ENCODE measurements at places on chromosomes 7 and 10.

GRCh38 chr7:139153832-139154231, 44.3 kb upstream of the ZC3HAV1 start:
- no peak for DNase-seq

DNA sequence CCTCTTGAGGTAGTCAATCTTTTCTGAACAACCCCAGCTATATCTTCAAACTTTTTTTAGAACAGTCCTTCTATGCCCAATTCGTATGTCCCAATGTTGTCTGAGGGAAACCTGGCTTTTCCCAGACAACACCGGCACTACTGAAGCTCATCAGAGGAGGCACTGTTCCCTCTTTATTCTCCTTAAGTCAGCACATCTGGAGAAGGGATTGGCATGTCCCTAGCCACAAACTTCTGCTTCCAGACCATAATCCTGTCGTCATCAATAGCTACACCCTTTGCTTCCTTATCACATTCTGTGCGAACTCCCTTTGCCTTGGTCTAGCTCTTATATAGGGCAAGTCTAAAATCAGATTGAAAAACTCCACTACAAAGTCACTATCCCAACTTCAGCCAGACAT, 22.9 kb downstream of the PON3 start:
- no peak for DNase-seq

- DNase-seq: no peak
Observed at GRCh38 chr7:74633451-74633921, 24.0 kb upstream of the GTF2I start.

GRCh38 chr7:18521945-18522566, 26.5 kb downstream of the HDAC9 start:
- DNase-seq: no peak

DNA sequence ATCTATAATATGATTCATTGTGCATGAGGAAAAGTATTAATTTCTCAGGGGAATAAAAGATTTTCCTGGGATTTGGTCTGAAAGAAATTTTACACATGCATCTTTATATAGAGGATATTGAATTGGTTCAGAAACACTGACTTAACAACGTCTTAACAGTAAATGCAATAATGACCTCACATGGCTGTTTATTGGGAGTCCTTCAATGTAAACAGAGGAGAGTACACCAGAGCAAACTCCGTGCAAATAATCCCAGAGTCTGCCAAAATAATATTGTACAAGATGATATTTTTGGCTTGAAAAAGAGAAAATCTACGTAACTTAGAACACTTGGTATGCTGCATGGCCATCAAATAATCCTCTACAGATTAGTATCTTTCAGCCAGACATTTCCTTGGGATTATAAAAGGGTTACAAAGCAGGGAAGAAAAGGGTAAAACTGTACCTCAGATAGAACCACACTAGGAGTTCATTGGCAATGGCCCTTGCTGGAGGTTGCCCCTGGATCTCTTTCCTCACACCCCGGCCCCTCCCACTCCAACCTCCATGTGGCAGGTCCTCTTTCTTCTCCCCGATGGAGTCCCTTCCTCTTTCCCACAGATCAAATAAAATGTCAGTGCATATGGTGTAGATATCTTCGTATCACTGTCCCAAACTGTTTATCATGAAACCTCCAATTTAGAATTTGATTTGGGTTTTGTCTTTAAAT, 196.4 kb downstream of the EVX1 start:
- no peak for DNase-seq

DNA sequence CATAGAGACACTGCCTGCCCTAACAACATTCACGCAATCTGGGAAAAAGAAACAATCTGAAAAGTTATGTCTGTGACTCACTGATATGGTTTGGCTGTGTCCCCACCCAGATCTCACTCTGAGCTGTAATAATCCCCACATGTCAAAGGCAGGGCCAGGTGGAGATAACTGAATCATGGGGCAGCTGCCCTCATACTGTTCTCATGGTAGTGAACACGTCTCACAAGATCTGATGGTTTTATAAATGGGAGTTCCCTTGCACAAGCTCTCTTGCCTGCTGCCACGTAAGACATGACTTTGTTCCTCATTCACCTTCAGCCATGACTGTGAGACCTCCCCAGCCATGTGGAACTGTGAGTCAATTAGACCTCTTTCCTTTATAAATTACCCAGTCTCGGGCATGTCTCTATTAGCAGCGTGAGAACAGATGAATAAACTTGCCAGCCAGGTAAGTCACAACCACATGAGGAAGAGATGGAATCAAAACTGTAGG, 341.5 kb upstream of the AOAH start:
- no peak for DNase-seq

- peak; percentile 78 for DNase-seq
Observed at GRCh38 chr10:28681291-28681763, 4.0 kb downstream of the BAMBI start.

- DNase-seq: no peak
Observed at GRCh38 chr10:58952747-58953466, 223.5 kb upstream of the PHYHIPL start.

- no peak for DNase-seq
Observed at GRCh38 chr7:24297362-24297761, 13.4 kb downstream of the NPY start.

DNA sequence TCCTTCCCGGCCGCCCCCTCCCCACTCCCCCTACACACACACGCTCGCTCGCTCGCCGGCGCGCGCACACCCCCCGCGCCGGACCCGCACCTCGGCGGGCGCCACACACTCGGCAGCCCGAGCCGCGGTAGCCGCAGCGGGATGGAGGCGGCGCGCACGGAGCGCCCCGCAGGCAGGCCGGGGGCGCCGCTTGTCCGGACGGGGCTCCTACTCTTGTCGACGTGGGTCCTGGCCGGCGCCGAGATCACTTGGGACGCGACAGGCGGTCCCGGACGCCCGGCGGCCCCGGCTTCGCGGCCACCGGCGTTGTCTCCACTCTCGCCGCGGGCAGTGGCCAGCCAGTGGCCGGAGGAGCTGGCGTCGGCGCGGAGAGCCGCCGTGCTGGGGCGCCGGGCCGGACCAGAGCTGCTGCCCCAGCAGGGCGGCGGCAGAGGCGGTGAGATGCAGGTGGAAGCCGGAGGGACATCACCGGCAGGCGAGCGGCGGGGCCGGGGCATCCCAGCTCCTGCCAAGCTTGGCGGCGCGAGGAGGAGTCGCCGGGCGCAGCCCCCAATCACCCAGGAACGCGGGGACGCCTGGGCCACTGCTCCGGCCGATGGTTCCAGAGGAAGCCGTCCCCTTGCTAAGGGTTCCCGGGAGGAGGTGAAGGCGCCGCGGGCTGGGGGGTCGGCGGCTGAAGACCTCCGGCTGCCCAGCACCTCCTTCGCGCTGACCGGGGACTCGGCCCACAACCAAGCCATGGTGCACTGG, at the start of gene SORCS3:
Gene SORCS3, plus strand, starts transcription at position 104 of the 750 bp plus-strand sequence.
- no peak for DNase-seq

DNA sequence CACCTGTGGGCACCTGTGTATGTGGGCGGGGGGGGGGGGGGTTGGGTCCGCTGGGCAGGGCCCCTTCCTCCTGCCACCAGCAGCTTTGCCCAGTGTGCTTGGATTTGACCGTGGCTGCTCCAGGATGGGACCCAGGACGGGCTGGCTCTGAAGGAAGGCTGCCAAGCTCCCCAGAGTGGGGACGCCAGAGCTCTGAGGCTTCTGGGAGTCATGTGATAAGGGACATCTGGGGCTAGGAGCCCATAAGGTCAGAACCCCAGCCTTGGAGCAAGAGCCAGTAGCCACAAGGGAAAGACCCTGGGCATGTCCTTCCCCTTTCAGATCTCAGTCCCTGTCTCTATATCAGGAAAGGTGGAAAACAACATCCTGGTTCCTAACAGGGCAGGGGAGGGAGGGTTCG, 21.8 kb upstream of the AMZ1 start:
- DNase-seq: no peak

DNA sequence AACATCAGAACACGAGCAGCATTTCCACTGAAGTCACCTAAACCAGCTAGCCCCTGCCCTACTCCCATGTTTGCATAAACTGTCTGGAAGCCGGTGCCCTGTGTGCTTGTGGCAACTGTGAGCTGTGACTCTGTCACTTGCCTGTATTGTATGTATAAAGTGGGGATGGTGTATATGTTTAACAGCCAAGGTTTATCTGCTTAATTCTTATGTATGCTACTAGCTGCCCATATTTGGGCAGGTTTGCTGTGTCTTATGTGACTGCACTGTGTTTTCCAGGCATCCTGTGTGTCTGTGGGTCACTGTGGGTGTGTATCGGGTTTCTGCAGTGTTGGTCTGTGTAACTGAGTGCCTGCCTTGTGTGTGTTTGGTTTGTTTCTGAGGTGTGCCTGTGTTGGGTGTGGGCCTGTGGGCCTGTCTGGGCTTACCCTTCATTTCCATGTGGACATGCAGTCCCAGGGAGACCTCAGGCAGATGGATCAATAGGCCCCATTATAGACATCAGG, 9.3 kb downstream of the LBX1 start:
- no peak for DNase-seq

DNA sequence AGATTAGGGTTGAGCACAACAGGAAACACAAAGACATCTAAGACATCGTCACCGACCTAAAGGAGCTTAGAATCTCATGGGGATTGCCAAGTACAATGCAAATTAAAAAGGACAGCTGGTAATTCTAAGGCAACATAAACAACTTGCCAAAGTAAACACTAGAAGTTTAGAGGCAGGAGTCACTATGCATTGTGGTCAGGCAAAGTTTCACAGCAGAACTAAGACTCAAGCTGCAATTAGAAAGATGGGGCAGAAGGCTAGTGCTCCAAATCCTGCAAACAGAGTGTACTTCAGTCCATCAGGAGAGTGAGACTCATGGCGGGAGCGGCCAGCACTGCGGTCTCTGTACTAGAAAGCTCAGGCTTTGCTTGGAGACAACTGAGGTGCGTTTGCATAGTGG, 52.7 kb downstream of the HIPK2 start:
- no peak for DNase-seq

GRCh38 chr7:151135866-151136843, 31.3 kb downstream of the GBX1 start:
- no peak for DNase-seq

GRCh38 chr7:30348083-30348560, 63.7 kb downstream of the ZNRF2 start:
- no peak for DNase-seq

- no peak for DNase-seq
Observed at GRCh38 chr10:103231047-103231551, 14.6 kb upstream of the RPEL1 start.

- DNase-seq: no peak
Observed at GRCh38 chr7:7913504-7913903, 55.1 kb upstream of the GLCCI1 start.

- DNase-seq: no peak
Observed at GRCh38 chr10:96325719-96326373, 21.6 kb downstream of the DNTT start.

GRCh38 chr10:102984086-102984485, 66.0 kb downstream of the CNNM2 start:
- no peak for DNase-seq

GRCh38 chr7:33888166-33888565, 17.2 kb upstream of the BMPER start:
- DNase-seq: no peak

- DNase-seq: no peak
Observed at GRCh38 chr7:28135315-28135714, 45.3 kb downstream of the JAZF1 start.

GRCh38 chr10:110774069-110775019, 97.4 kb upstream of the PDCD4 start:
- no peak for DNase-seq

GRCh38 chr10:110437761-110438341, 59.9 kb upstream of the DUSP5 start:
- DNase-seq: no peak

GRCh38 chr10:69338547-69339450, 60.5 kb downstream of the HK1 start:
- no peak for DNase-seq

GRCh38 chr10:132208462-132209050, 21.8 kb downstream of the DPYSL4 start:
- DNase-seq: no peak

DNA sequence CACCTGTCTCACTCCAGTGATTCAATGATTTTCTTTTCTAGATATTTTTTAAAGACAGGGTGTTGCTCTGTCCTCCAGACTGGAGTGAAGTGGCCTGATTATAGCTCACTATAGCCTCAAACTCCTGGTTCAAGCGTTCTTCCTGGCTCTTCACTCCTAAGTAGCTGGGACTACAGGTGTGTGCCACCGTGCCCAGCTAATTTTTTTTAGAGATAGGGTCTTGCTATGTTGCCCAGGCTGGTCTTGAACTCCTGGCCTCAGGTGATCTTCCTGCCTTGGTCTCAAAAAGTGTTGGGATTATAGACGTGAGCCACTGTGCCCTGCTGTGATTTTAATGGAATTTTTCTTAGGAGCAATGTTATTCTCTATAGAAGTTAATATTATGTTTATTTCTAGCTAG, 14.1 kb downstream of the NUP205 start:
- no peak for DNase-seq

DNA sequence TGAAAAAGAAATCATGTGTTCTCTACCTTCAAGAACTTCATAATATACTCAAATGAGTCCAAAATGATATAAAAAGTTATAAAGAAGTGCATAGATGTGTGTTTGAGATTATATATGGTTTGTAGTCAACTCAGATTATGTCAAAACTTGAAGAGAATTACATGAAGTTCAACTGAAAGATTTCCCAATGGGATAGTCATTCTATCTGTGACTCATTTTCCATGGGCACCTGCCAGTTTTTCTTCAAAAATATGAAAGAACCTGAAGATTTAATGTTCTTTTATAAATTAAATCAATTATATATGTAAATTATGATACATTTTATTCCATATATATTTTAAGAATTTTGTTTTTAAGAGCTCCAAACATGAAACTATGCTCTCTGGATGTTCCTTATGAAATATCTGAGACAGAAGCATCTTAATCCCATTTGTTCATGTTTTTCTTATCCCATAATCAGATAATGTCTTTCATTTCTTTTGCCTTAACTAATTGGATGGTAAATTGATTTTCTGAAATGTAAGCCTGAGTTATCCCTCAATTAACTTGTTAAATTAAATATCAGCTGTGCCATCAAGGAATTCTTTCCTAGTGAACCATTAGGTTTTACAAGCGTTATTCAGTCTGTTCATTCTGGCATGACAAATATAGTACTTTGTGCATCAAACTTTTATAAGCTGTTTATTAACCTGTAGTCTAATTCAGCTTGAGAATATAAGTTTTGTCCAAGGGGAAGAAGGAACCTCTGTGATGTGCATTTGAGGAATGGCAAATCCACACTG, 387.1 kb downstream of the IPMK start:
- no peak for DNase-seq

- DNase-seq: no peak
Observed at GRCh38 chr10:100565206-100565985, 29.7 kb downstream of the HIF1AN start.

- DNase-seq: no peak
Observed at GRCh38 chr10:118840776-118841468, 86.2 kb upstream of the CACUL1 start.

- no peak for DNase-seq
Observed at GRCh38 chr7:49243521-49243920, 319.2 kb downstream of the CDC14C start.

DNA sequence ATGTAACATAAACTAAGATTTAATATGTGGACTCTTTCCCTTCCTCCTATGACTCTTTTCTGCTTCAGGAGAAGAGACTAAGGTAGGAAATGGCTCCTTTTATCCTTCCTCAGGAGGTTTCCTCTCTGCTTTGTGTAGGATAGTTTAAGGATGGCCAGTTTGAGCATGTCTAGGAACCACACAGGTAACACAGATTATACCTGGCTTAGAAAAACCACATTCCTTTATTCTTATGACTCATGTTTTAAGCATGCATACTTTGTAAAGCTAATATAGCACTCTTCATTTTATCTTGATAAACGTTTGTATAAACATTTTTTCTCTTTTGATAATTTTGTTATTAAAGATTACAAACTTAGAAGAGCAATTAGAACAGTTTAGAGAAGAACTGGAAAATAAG, 57.8 kb downstream of the CYP51A1 start:
- no peak for DNase-seq

Data from coronary artery (tissue), 2 donors.